ENCODE measurements at places on chromosomes 1 and 21.

DNA sequence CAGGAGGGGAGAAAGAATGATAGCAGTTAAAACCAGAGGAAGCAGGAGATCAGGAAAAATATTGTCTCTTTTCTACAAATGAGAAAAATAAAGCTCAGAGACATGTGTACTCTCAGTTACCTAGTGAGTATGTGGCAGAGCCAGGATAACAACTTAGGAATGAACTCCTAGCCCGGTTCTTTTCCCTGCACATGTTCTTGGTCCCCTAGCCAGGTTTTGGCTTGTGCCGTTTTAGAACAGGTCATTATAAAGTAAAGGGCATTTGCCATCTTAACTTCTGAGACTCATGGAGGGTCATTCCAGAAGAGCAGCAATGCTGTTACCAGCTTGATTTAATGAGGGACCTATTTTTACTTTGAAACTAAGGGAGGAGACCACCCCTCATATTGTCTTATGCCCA is 48.1 kb upstream of the DAB1 start:
- no peak for DNase-seq

- no peak for DNase-seq
These were observed 474.4 kb downstream of the FAM72C start for GRCh38 chr1:143497374-143497747.

GRCh38 chr1:199295107-199295506 is 656.3 kb downstream of the PTPRC start:
- no peak for DNase-seq

DNA sequence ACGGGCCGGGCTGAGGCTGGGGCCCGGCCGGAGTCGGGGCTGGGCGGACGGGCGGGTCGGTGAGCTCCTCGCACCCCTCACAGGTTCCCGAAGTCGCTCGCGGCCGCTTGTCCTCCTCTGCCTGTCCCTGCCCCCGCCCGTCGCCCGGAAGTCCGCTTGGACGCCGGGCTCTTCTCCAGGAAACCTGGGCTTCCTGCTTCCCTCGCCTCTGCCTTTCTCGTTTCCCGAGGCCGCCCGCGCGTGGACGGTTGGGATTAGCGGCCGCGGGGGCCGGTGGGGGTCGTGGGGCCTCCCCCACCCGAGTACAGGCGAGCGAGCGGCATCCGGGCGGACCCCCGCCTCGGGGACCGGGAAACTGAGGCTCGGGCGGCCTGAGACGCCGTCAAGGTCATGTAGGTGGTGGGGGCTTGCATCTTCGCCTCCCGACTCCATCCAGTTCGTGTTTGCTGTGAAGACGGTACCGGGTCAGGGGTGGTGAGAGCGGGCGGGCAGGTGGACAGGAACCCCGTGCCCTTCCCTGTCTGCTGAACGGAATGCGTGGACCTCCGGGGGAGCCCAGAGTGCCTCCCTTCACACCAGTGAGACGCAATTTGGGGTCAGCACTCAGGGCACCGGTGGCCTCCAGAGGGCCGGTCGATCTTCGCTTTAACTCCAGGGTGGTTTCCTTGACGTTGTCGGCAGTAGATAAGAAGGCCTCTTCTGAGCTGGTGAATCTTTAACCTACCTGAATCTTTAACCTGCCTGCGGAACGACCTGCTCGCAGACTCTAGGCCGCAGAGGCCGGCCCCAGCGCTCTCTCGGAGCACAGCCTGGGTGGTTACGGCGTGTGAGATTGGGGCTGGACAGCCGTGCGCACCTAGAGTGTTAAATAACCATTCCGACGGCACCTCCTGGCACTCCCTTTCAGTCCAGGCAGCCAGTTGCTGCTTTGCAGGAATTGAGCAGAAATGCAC is 686 bp downstream of the ARF1 start:
- DNase-seq, result peak; percentile 35

DNA sequence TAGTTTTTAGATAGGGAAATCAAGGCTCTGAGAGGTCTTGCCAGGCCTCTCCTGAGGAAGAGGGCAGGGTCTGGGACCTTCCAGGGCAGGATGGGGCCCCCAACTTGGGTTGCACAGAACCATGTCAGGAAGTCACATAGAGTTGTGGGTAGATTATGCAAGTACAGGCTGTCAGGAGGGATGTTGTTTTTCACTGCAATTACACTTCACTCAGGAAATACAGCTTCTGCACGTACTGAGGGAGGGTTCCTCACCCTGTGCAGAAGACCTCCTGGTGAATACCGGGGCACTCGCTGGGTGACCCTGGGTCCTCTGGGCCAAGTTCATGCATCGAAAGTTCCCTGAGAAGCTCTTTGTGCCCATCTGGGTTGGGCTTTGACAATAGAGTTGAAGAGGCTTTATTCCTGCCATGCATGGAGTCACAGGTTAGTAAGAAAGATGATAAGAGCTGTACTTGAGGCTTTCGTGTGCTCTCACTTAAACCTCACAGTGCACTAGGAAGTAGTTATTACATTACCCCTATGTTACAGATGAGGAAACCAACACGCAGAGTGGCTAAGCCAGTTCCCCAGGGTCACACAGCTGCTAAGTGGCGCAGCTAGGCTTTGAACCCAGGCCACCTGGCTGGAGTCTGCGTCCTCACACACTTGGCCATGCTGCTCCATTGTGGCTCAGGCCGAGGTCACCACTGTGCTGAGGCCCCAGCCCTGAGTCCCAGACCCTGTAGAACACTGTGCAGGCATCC is 16.2 kb upstream of the TNFRSF1B start:
- DNase-seq, result no peak

- peak; percentile 51 for DNase-seq
These were observed 999 bp downstream of the THAP3 start for GRCh38 chr1:6625584-6626149.

- no peak for DNase-seq
These were observed 37.6 kb downstream of the FCRL2 start for GRCh38 chr1:157739229-157739901.

- no peak for DNase-seq
These were observed 261.4 kb downstream of the CTH start for GRCh38 chr1:70672442-70672888.

GRCh38 chr1:19110257-19110927 is 99.7 kb downstream of the UBR4 start:
- no peak for DNase-seq

GRCh38 chr1:178484698-178485225 is 12.0 kb downstream of the CLEC20A start:
- no peak for DNase-seq

GRCh38 chr1:158014731-158015320 is 21.4 kb downstream of the KIRREL1 start:
- no peak for DNase-seq

GRCh38 chr1:86152887-86153286 is 3.7 kb downstream of the COL24A1 start:
- DNase-seq, result no peak

GRCh38 chr1:175217721-175218531 is 25.4 kb upstream of the KIAA0040 start:
- DNase-seq, result no peak

GRCh38 chr1:98653123-98653522 is 8.4 kb upstream of the SNX7 start:
- peak; percentile 44 for DNase-seq

Data from EL (cell line).